DMS79 (cell line): ENCODE measurements at places on chromosomes 13 and 19.
A peak's percentile ranks its signal among the peaks of the same experiment; 100 is the strongest.

DNA sequence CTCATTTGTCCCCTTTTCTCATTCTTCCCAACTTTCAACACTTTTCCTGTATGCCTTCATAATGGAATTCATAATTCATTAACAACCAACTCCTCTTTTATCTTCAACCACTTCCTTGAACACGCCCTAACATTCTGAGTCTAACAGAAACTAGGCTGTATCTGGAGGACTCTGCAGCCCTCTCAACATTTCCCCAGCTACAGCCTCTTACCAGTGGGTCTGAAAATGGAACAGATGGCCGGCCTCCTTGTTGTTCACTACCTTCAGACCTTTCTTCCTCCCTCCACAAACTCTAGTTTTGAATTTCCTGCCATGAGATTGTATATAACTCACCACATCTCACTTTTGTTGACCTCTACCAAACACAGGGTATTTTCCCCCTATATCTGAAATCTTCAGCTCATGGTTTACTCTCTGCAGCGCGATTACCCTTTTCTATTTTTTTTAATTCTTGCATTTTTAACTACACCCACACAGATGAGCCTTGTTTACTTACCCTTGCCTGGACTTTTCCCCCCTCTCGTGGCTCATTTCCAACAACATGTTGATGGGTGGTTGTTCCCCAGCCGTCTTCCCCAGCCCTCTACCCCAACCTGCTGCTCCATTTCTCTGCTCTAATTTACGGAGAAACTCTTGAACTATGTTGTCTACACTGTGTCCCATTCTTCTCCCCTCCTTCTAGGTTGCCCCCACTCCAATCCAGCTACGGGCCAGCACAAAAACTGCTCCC is 846 bp downstream of the ZNF790 start:
- DNase-seq, result no peak

DNA sequence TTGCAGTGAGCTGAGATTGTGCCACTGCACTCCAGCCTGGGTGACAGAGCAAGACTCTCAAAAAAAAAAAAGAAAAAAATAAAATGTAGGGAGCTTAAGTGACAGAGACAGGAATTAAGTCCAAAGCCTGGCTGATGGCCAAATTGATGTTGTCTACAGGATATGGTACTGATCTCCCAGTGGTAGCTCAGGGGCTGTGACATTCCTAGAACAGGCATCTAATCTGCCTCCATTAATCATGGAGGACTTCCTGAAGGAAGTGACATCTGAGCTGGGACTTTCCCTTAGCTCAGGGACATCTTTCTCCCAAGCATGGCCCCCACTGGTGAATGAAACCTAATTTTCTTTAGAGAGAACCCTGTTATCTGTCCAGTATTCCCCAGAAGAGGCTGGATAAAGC is 11.4 kb upstream of the EDDM13 start:
- DNase-seq, result no peak

- no peak for DNase-seq
These were observed 253.9 kb downstream of the ZNF536 start for GRCh38 chr19:30625947-30626625.

DNA sequence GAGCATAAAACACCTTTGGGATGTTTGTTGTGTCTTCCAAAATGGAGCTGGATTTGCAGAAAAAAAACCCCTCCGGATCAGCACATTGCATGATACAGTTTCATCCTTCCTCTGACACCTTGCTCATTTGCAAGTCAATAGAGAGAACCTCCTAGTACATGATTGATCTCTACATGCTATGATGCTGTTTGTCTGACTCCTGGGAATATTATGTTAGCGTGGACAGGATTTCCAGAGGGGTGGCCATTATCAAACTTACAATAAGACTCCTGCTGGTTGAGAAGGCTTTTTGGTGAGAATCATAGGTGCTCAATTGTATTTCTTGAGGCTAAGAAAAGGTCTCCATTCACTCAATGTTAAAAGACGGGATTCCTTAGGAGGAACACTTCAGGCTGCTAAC is 75.9 kb upstream of the SCEL start:
- DNase-seq, result no peak

DNA sequence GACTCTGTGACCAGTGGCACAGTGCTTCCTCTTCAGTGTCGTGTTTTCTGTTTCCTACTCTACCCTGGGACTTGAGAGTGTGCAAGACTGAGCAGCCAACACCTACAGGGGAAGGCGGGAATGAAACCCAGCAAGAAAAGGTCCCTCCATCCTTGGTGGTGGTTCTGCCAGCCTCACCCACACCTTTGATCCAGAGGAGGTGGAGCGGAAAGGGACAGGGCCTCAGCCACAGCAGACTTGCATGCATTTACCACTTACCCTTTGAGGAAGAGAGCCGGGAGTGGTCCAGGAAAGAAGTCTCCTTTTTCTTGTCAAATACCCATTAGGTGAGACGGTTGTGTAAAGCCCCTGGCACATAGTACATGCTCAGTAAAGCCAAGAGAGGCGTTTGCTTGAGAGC is 164.8 kb upstream of the ZNF536 start:
- no peak for DNase-seq

- no peak for DNase-seq
These were observed 23.0 kb downstream of the COL4A1 start for GRCh38 chr13:110283736-110284517.

- DNase-seq, result peak; percentile 19
These were observed 1154.6 kb downstream of the OLFM4 start for GRCh38 chr13:54183166-54183565.

DNA sequence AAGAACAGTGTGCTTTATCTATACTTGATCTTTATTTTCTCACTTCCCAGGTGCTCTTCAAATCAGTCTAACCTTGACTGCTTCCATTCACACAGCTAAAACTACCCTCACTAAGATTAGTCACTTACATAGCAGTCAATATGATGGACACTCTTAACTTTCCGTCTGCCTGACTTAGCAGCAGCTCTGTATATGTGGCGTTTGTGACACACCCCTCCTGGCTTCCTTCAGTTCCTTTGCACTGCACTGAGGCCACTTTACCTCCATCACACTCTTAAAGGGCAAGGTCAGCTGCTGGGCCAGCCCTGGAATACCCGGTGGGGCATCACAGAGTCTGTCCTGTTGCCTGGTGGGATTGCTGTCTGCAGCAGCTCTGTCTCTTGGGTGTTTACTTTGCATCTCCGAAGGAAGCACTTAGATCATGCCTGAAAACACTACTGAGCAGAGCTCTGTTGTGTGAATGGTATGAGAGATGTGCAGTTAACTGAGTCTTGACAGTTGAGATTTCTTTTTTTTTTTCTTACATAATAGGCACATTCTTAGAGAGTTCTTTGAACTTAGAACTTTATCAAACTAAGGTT is 35.6 kb upstream of the IL17D start:
- no peak for DNase-seq

DNA sequence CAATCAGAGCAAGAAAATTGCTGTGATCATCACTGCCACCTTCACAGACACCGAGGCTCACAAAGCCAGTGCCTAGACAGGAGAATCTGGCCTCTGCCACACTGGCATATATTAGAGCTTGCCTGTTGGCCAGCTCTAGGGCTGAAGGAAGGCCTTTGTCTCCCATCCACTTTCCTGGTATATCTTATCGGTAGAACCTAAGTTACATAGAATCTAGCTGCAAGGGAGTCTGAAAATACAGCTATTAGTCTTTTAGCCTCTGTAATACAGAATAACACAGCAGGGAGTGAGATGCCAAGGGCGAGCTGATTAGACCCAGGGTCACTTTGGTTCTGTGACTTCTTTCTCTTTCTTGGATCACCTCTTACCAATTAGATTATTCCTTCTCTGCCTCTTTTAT is 154.9 kb upstream of the KL start:
- DNase-seq, result no peak

DNA sequence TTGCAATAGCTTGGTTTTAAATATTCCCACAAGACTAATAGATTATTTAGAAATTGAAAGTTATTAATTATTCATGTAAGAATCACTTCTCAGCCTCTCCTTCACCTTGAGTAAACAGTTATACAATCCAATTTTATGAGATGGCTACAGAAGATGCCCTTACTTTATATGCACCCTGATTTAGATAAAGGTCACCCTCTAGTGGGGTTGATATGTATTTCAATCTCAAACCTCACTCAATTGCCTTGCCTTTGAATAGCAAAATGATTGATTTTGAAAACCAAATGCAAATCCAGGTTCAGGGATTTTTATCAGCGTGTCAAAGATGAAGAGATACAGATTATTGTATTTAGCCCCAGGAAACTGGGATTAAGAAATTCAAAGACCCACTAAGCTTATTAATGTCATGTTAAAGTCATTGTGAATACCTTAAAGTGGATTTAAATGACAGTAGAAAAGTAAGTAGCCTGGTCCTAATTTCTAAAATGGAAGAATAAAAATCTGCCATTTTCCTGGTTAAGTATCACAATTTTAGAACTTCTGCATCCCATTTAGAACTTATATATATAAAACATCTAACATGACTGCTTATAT is 305.1 kb downstream of the ITGBL1 start:
- peak; percentile 93 for DNase-seq

- DNase-seq, result no peak
These were observed 141.5 kb downstream of the AKAP11 start for GRCh38 chr13:42413484-42413815.

- DNase-seq, result no peak
These were observed 31.6 kb downstream of the SHISA2 start for GRCh38 chr13:26019881-26020870.

DNA sequence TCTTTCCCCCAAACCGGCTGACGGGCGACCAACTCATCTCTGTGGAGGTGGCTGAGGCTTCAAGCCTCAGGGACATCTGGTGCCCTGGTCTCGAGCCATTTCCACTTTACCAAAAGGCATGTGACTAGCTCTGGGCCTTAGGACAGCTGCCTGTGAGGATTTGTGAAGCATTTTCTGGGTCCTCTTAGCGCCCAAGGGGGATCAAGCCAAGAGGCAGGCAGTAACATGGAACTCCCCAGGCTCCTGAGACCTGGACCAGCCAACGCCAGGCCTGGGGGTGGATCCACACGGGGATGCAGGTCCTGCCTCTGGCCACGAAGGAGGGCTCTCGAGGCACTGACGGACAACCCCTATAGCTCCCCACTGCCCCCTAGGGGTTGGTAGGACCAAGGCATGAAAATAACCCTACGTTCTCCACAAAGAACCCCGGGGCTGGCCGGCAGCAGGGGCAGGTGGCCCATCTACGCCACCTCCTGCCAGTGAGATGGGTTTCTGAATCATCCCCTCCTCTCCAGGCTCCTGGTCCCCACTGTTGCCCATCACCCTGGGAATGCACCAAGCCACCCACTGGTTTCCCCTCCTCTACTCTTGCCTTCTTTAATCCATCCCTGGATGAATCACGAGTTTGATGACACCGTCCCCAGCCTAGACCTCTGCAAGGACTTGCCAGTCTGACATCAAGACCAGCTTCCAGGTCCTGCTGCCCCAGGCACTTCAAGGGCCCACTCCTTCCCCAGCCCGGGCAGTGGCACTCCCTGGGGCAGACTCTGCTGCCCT is 7.0 kb upstream of the MYDGF start:
- DNase-seq, result no peak

GRCh38 chr19:5038631-5039271 is 69.8 kb downstream of the KDM4B start:
- DNase-seq, result no peak

- DNase-seq, result no peak
These were observed 1346.0 kb upstream of the SPRY2 start for GRCh38 chr13:81686877-81687276.

DNA sequence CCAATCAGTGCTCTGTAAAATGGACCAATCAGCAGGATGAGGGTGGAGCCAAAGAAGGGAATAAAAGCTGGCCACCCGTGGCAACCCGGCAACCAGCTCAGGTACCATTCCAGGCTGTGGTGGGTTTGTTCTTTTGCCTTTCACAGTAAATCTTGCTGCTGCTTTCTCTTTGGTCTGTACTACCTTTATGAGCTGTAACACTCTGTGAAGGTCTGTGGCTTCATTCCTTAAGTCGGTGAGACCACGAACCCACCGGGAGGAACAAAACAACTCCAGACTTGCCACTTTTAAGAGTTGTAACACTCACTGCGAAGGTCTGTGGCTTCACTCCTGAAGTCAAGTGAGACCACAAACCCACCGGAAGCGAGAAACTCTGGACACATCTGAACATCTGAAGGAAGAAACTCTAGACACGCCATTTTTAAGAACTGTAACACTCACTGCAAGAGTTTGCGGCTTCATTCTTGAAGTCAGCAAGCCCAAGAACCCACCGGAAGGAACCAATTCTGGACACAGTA is 16.5 kb upstream of the SPACA6 start:
- DNase-seq, result no peak

GRCh38 chr13:68254151-68254550 is 1024.0 kb upstream of the PCDH9 start:
- no peak for DNase-seq

- no peak for DNase-seq
These were observed 577 bp downstream of the ZNF181 start for GRCh38 chr19:34734537-34735103.

DNA sequence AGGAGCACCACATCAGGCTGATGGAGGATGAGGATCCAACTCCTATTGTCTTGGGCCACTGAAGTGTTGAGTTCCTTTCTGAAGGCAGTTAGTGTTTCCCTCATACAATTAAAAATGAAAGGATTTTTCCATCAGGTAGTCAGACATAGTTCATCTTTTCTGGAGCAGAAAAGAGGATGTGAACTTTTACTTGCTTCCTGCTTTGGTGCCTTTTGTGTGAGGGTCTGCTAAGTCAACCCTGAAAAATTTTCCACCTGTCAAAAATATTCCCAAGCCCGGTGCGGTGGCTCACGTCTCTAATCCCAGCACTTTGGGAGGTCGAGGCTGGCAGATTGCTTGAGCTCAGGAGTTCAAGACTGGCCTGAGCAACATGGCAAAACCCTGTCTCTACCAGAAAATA is 43.9 kb downstream of the RGCC start:
- no peak for DNase-seq

GRCh38 chr19:50046649-50047503 is 21.1 kb downstream of the ZNF473 start:
- no peak for DNase-seq

DNA sequence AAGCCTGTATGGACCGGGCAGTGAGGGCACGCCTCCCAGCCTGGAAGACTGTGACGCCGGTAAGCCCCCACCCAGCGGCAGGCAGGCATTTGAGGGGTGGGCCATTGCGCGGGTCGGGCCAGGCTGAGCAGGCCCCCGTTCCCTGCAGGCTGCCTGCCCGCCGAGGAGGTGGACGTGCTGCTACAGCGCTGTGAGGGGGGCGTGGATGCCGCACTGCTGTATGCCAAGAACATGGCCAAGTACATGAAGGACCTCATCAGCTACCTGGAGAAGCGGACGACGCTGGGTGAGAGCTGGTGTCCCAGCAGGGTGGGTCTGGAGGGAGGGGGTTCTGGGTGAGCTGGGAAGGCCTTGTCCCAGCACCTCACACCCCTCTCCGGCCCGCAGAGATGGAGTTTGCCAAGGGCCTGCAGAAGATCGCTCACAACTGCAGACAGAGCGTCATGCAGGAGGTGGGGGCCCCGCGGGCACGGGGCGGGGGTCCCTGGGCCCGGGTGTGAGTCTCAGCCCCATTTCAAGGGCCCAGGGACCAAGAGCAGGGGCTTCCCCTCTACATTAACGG is 7.1 kb downstream of the ARHGAP45 start:
- no peak for DNase-seq

DNA sequence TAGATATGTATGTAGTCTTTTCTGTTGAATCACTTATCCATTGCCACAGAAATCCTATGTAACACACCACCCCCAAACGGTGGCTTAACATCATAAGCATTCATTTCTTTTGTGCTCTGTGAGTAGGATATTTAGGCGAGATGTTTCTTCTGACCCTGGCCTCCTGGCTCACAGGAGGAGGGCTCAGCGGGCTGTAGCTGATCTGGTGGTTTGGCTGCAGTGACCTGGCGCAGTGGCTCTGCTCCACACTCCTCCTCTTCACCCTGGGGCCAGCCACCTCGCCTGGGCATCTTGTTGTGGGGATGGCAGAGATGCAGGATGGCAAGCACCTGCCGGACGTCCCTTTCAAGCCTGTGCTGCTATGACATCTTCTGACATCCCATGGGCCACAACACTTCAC is 147.1 kb upstream of the IRS2 start:
- no peak for DNase-seq
